ENCODE measurements at places on chromosomes 5 and 9.

GRCh38 chr9:93673021-93673838 is 96.8 kb downstream of the PHF2 start:
- DNase-seq = peak; percentile 37

DNA sequence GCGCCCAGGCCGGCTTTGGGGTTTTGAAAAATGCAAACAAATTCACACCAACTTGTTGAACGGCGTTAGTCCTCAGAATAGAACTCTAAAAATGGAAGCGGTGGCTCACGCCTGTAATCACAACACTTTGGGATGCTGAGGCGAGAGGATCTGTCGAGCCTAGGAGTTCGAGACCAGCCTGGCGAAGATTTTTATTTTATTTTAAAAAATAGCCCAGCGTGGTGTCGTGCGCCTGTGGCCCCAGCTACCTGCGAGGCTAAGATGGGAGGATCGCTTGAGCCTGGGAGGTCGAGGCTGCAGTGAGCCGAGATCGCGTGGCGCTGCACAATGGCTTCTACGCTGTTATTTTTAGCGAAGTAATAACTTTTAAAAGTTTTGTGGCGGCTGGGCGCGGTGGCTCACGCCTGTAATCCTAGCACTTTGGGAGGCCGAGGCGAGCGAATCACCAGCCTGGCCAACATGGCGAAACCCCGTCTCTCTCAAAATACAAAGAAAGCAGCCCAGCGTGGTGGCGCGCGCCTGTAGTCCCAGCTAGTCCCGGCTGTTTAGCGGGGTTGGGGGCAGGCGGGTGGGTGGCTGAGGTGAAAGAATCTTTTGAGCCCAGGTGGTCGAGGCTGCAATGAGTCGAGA is 694 bp upstream of the PLIN2 start:
- DNase-seq = peak; percentile 50

- DNase-seq = peak; percentile 51
Measured at GRCh38 chr5:96881511-96882115, 5.3 kb downstream of the ERAP2 start.

DNA sequence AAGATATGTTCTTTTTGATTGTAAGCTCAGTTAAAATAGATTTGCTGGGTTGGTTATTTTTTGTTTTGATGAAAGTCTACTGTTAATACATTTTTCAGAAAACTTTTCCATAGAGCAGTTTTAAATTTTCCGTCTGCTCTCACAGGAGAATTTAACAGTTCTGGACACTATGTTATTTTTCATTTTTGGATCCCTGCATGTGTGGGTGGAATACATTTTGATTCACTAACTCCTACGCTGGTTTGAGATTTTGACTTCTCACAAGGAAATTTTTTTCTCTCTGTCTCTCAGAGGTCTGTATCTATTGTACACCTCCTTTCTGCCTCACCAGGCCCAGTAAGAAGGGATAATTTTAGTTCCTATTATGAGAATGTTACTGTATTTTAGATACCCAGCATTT is 502.4 kb downstream of the CDH10 start:
- no peak for DNase-seq

GRCh38 chr5:87211676-87212075 is 56.0 kb upstream of the RASA1 start:
- no peak for DNase-seq

Measured in fibroblast of skin of scalp (primary cell).